ENCODE measurements at places on chromosomes 11 and 22.

GRCh38 chr11:72497731-72498130 is 63.4 kb upstream of the CLPB start:
- DNase-seq, result no peak

DNA sequence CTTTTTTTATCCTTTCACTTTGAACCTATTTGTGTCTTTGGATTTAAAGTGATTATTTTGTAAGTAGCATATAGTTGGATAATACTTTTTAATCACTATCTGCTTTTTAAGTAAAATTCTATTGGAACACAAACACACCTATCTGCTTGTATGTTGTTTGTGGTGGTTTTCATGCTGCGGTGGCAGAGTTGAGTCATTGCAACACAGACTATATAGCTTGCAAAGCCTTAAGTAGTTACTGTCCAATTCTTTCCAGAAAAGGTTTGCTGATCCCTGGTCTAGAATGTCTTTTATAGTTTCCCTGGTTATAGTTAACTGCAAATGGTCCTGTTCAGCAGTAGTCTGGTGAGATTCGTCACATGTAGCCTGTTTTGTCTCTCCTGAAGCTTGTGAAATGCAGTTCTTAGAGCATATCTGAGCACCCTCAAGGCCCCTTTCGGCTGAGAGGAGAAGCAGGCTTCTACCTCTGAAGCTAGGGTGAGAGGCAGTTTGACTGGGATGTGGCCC is 21.5 kb downstream of the SHANK3 start:
- no peak for DNase-seq

DNA sequence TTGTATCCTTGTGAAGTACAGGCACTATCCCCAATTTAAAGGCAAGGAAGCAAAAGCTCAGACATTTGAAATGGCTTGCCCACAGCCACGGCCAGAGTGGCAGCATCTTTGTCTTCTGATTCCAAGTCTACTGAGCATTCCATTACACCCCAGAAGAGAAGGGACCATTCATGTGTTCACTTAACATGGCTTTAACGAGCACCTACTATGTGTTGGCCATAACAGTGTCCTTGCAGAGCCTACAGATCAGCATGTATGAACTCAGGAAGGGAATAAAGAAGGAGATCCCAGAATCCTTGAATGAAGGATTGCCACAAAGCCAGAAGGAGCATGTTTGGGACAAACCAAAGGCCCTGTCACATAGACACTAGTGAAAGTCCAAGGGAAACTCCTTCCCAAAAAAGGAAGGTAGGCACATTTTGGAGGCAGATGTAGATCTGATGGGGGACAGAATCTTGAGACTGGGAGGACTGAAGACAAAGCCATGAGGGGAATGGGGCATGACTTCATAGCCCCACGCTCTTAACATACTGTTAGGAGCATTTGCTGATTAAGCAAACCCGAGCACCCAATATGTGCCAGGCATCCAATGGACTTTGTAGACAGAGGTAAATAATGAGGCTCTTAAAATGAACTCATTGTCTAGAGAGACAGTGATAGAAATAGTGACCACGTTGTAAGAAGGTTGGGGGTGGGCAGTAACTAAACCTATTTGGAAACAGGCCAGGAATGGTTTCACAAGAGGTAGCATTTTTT is 54.9 kb downstream of the P4HA3 start:
- DNase-seq, result no peak

DNA sequence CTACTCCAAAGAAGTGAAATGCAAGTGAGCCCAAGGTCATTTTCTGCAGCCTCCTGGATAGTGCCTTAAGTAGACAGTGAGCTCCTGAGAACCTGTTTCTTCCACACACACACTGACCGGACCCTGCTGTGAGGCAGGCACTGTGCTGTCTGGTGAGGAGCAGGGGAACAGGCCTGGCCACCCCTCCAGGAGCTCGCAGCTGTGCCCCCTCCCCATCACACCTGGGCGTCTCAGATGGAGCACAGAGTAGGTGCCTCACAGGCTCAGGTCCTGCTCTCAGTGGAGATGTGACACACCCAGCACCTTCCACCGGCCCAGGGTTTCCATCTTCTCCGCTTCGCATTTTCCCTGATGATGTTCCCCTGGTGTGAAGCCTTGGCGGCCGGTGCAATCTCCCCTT is 174.9 kb downstream of the ST3GAL4 start:
- no peak for DNase-seq

- DNase-seq, result no peak
These were observed 6.4 kb downstream of the CABP2 start for GRCh38 chr11:67516806-67517205.

GRCh38 chr11:112306230-112306629 is 45.6 kb upstream of the PLET1 start:
- no peak for DNase-seq

DNA sequence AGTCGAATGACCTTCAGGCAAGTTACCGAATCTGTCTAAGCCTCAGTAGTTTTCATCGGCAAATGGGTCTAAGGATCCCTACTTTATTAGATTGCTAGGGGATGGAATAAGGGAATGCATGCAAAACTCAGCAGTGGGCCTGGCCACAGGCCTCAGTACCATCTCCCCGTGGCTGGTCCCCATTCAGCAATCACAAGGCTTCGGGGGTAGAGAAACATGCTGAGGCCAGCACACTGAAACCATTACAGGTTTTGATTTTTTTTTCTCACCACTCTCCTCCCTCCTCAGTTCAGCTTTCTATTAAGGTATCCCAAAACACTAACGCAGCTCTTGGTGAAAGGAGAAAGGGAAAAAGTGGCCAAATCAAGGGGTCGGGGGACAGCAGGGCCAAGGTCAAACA is 11.9 kb downstream of the KIRREL3 start:
- no peak for DNase-seq

DNA sequence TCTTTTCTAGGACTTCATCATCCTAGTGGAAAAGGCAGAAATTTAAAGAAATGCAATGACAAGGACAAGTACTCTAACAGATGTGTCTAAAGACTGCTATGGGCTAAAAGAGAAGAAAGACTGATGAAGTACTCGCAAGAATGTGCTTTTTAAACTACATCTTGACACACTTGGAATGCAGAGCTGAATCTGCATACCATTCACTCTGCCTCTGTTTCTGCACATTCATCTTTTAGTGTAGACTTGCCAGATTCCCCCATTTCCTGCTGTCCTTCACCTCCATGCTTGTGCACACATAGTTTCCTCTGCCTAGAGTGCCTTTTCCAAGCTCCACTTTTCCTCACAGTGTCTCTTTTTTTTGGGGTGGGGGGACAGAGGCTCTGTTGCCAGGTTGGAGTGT is 239.0 kb upstream of the CCDC179 start:
- no peak for DNase-seq

GRCh38 chr11:115984228-115984627 is 480.0 kb upstream of the CADM1 start:
- no peak for DNase-seq

DNA sequence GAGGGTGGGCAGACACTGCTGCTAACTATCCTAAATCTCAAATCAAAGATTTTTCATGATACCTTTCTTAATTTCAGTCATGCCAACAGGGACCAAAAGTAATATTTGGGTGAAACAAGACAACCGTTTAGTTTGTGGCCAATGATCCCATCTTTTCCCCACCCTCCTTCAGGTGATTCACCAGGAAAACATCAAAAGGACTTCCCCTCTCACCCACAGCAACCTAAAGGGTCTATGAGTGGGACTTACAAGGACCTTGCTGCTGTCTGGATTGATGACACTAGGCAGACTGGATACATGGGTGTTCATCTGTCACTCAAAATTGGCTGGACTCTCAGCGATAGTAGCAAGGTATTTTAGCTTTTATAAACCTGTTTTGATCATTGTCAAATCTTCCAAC is 62.0 kb upstream of the ZC3H12C start:
- no peak for DNase-seq

DNA sequence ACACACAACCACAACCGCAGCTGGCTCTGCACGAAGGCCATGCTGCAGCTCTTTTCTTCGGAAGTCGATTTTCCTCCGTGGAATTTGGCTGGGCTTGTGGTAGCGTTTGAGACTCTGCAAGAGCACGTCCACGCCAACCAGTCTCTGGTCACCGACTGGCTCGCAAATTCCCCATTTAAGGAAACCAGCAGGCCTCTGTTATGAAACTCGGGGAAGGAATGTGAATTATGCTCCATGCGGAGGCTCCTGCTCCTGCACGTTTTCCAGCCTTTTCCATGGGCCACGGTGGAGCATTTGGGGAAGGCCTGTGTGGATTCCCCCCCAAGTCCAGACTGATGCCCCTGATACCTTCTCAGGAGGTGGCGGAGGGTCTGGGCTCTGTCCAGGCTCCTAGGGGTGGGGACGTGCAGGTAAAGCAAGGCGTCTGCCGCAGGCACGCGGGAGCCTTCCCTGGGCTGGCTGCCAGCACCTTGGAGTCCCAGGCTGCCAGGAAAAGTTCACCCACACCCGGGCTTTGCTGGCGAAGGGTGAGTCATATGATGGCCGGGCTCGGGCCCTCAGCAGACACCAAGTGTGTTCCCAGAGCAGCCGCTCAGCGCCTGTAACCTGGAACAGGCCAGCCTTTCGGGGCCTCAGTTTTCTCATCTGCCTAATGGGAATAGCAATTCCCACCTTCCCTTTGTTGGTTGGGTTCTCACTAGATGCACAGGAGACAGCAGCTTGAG is 41.9 kb downstream of the LRP5 start:
- DNase-seq, result no peak

GRCh38 chr22:17152971-17153370 is 6.1 kb downstream of the HDHD5 start:
- DNase-seq, result no peak

- DNase-seq, result no peak
These were observed 168.8 kb downstream of the GRIK4 start for GRCh38 chr11:120680322-120680721.

DNA sequence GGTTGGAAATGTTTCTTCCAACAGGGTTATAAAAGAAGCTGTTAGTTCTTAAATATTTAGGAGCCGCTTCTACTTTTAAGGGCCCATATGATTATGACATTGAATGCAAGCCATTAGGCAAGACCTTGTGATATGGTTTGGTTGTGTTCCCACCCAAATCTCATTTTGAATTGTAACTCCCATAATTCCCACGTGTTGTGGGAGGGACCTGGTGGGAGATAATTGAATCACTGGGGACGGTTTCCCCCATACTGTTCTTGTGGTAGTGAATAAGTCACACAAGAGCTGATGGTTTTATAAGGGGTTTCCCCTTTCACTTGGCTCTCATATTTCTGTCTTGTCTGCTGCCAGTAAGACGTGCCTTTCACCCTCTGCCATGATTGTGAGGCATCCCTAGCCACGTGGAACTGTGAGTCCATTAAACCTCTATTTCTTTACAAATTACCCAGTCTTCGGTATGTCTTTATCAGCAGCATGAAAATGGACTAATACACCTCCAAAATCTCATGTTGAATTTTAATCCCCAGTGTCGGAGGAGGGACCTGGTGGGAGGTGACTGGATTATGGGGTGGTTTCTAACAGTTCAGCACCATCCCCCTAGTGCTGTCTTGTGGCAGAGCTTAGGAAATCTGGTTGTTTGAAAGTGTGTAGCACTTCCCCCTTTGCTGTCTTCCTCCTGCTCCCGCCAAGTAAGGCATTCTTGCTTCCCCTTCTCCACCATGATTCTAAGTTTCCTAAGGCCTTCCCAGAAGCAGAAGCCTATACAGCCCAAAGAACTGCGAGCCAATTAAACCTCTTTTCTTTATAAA is 4.3 kb downstream of the CD59 start:
- no peak for DNase-seq

DNA sequence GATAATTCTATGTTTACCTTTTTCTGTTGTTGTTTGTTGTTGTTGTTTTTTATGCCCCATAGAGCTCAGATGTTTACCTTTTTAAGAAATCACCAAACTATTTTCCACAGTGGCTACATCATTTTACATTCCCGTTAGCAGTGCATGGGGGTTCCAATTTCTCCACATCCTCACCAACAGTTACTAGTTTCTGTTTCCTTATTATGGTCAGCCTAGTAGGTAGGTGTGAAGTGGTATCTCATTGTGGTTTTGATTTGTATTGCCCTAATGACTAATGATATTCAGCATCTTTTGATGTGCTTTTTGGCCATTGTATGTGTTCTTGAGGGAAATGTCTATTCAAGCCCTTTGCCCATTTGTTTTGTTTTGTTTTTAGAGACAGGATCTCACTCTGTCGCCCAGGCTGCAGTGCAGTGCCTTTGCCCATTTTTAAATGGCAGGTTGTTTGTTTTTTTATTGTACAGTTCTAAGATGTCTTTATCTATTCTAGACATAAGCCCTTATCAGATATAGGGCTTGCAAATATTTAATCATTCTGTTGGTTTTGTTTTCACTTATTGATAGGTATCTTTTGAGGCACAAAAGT is 27.5 kb downstream of the CHEK2 start:
- DNase-seq, result no peak

DNA sequence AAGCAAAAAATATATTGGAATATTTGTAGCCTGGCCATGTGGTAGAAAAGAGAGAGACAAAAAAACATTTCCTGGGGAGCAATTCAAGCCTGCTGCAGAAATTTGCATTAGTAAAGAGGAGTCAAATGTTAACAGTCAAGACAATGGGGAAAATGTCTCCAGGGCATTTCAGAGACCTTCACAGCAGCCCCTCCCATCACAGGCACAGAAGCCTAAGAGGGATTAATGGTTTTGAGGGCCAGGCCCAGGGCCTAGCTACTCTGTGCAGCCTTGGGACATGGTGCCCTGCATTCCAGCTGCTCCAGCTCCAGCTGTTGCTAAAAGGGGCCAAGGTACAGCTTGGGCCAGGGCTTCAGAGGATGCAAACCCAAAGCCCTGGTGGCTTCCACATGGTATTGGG is 46.8 kb downstream of the PGR start:
- DNase-seq, result no peak

DNA sequence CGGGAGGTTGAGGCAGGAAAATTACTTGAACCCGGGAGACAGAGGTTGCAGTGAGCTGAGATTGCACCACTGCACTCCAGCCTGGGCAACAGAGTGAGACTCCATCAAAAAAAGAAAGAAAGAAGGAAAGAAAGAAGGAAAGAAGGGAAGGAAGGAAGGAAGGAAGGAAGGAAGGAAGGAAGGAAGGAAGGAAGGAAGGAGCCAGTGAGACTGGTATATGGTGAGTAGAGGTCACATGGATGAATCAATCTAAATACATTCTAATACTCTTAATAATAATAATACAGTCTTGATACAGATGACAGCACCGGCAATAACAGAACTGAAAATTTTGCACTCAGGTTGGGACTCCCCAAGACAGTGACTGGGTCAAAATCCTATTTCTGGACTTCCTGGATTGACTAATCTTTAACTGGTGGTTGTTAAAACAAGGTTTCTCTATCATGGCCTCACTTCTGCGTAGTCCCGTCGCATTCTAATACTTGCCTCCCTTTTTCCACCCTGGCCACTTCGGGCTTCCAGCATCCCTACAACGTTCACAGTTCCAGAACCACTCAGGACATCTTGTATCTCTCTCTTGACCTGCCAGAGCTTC is 53.5 kb upstream of the EIF3M start:
- DNase-seq, result no peak

DNA sequence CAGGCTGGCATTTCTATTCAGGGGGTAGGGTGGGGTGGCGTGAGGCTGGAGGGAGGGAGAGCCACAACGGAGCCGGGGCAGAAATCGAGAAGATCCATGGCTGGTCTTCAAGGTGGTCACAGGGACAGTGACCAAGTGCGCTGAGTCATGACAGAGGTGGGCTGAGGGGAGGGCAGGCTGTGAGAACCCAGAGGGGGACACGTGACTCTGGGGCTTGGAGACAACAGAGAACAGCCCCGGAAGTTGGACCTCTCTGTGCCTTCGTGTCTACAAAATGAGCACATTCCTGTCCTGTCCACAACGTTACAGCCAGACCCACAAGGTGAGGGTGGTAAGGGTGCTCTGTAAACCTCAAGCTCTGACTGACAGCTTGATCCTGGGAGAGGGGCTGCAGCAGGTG is 35.1 kb upstream of the ARFGAP3 start:
- no peak for DNase-seq
